ENCODE measurements at places on chromosomes 4 and X.
A peak's percentile ranks its signal among the peaks of the same experiment; 100 is the strongest.

DNA sequence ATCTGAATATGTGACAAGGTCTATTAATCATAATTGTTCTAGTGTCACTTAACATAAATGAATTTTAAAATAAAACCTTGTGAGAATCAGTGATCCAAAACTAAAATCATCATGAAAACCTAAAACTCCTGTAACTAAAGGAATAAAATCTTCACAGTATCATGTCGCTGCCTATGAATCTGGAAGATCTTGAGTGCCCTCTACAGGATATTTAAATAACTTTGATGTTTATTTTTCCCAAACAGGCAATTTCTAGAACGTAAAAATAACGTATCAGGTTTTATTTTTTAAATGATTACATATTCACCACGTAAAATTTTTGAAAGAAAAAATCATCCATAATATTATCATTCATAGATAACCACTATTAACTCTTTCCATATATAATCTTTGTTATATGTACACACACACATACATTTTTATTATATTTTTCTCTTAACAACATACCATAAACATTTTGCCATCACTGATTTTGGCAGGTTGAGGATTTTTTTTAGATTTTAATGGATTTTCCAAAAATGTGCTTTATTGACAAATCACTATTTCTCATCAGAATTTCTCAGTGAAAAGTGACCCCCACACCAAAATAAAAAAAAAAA lies 79.6 kb downstream of the COMMD8 start:
- peak; percentile 50 for DNase-seq

DNA sequence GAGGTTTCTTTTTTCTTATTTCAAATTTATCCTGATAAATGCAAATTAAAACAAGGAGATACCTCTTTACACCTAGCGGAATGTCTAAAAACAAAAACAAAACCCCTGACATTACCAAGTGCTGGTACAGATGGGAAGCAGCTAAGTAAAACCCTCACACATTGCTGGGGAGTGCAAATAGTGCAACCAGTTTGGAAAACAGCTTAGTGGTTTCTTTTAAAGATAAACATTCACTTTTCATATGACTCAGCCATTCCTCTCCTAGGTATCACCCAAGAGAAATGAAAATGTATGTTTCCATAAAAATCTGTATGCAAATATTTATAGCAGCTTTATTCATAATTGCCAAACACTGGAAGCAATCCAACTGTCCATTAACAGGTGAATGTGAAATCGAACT lies 84.1 kb upstream of the HELT start:
- no peak for DNase-seq

DNA sequence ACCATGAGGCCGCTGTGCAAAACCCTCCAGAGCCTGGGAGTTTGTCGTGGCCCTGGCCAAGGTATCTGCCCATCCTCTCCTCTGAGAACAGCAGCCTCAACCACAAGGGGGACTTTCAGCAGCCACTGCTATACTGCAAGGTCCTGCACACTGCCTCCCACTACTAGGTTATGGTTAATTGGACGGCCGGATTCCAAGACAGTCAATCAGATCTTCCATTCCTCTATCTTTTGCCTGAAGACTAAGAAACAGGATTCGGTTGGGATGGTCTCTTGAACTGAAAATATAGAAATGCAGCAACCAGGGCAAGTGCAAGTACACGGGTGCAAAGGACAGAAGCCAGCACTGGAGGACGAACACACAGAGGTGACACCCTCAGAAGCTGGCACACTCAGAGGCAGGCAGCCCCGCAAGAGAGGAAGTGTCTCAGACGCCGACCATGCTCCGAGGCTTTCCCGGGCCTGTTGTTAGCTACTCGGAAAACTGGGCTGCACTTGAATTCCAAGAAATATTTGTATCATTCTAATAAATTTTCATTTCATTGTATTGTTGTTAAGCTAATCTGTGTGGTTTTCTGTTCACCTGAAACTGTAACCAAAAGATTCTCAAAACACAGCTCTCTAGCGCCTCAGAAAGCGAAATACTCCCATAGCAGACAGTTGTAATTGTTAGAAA lies 63.3 kb downstream of the AFAP1 start:
- DNase-seq = no peak

GRCh38 chr4:93841803-93842345 lies 13.3 kb downstream of the ATOH1 start:
- DNase-seq = no peak

- DNase-seq = peak; percentile 3
These were observed 2440.0 kb downstream of the PCDH7 start for GRCh38 chr4:33160126-33160525.

- no peak for DNase-seq
These were observed 48.4 kb downstream of the AKAP4 start for GRCh38 chrX:50152456-50152855.

DNA sequence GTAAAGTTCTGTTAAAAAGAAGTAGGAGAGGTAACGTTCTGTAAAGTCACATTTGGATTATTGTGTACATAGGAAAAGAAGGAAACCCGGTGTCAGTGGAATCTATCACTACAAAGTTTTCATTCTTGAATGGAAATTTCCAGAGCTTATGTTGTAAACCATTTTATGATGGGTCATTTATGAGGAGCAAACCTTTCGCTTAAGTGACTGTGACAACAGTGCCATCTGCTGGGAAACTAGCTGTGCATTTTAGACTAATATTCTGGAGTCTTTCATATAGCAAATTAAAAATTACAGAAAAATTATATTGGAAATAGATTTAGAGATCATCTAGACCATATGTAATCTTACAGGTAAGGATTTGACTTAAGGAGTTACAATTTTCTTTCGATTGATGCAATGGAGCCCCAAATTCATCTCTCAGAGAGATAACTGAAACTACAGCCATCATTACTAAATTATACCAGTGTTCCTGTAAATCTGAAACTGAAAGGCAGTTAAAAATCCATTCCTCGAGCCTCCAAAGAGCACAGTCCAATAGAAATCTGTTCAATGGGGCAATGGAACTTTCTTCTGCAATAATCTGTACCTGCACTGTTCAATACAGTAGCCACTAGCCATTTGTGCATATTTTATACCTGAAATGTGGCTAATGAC lies 26.9 kb downstream of the ASB9 start:
- DNase-seq = peak; percentile 62

- DNase-seq = peak; percentile 5
These were observed 357.9 kb downstream of the UNC5C start for GRCh38 chr4:95190751-95191436.

Measured in renal cortical epithelial cell (primary cell).